ENCODE measurements at places on chromosomes 1 and 21. TPM values are rescaled to one million over a fixed set of nuclear protein-coding genes. Genes with fewer than 3 reads are reported as not detected.

The CIART gene
- total RNA-seq: 0.77 TPM

The L1TD1 gene
- not detected for total RNA-seq

The TSPAN2 gene
- total RNA-seq: 5.9 TPM

The CFHR5 gene
- total RNA-seq: not detected

The CNIH3 gene
- 1.5 TPM for total RNA-seq

The OLIG2 gene
- total RNA-seq: not detected

The SPATA21 gene
- not detected for total RNA-seq

The OR2L2 gene
- not detected for total RNA-seq

The SH3BGR gene
- 0.13 TPM for total RNA-seq

The RIMKLA gene
- under 0.01 TPM for total RNA-seq

The CASQ1 gene
- total RNA-seq: not detected

The ANKRD35 gene
- under 0.01 TPM for total RNA-seq

The ERICH3 gene
- not detected for total RNA-seq

The OR10Z1 gene
- total RNA-seq: not detected

The CELA2B gene
- not detected for total RNA-seq

The FMO3 gene
- total RNA-seq: under 0.01 TPM

The ESPN gene
- 1.3 TPM for total RNA-seq

Measured in dermis microvascular lymphatic vessel endothelial cell (primary cell).